SK-MEL-5 (cell line): ENCODE measurements at places on chromosomes 1 and 21. TPM values are rescaled to one million over a fixed set of nuclear protein-coding genes. Genes with fewer than 3 reads are reported as not detected.

The FAM72C gene
- 3.6 and 4.7 TPM in 2 replicates for total RNA-seq

- no peak for DNase-seq
These were observed 97.7 kb upstream of the JUN start for GRCh38 chr1:58881471-58881994.

The LTN1 gene
- 19.5 and 22.5 TPM in 2 replicates for total RNA-seq

DNA sequence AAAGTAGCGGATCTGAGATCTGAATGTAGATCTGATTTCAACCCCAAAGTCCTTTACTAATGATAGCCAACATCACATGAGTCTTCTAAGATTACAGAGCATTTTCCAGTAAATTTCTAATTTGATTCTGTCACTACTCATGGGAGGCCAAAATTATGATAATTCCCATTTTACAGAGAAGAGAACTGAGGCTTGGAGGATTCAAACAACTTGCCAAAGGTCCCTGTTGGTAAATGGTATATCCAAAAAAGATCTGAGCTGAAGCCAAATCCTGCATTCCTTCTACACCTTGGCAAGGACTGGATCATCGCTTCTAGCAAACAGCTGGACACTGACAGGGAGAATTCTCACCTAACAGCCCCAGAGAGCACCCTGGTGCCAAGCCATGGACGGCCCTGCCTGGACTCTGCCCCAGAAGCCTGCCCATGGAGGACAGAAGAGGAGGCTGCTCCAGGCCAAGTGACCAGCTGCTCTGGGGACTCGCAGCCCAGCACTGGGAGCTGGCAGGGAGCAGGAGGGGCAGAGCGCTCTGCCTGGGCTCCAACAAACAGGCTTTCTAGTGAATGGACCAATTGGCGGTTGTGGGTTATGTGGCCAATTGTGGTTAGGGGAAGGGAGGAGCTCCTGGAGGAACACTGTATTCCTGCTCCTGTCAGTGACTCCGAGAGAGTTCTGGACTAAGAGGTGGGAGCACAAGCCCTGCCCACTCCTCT is 6.4 kb upstream of the CSF1 start:
- peak; percentile 55 for DNase-seq

The RNF187 gene
- 58.5 and 103 TPM in 2 replicates for total RNA-seq

DNA sequence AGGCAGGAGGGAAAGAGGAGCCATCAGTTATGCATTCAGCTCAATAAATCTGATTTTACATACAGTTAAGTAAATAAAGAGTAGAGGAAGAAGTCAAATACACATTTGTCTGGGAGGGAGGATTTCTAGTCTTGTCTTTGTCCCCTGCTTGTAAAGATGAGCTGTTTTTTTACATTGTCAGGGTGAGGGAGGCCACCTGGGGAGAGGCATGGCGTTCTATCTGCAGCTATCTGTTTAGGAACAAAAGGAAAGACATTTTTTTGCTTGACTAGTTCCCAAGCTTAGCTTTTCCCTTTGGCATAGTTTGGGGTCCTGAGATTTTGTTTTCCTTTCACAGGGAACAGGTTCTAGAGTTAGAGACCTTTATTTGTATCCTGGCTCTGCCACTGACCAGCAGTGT is 14.9 kb downstream of the RAD54L start:
- DNase-seq, result no peak

GRCh38 chr1:168159251-168159650 is 19.5 kb upstream of the TIPRL start:
- no peak for DNase-seq

DNA sequence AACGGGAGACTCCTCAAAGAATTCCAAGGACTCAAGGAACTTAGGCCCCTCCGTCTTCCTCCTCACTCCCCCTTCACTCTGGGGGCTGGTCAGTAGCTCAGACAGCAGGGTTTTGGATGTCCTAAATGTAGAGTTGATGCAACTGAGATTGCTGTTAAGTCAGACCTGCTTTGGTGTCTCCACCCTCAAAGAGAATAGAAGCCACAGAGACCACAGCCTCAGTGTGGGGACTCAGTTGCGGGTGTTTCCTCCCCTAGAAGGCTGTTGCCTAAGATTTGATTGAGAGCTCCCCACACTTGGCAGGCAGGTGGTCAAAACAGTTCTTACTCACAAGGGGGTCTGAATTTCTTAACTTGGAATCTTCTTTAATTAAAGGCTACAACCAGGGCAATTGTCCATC is 7.6 kb downstream of the MAN1C1 start:
- no peak for DNase-seq

The KIF14 gene
- 8.7 and 10.2 TPM in 2 replicates for total RNA-seq

The F13B gene
- total RNA-seq, result not detected in 2 replicates

The WDR64 gene
- total RNA-seq, result not detected in 2 replicates
